Stimulated activated CD4-positive, alpha-beta T cell treated with anti-CD3 and anti-CD28 coated beads, TNF-alpha, amount 100 ng/mL, for 24 hours (primary cell): ENCODE measurements at places on chromosomes 6 and 20.

- no peak for DNase-seq
Measured at GRCh38 chr6:5130135-5130866, 45.2 kb downstream of the PPP1R3G start.

DNA sequence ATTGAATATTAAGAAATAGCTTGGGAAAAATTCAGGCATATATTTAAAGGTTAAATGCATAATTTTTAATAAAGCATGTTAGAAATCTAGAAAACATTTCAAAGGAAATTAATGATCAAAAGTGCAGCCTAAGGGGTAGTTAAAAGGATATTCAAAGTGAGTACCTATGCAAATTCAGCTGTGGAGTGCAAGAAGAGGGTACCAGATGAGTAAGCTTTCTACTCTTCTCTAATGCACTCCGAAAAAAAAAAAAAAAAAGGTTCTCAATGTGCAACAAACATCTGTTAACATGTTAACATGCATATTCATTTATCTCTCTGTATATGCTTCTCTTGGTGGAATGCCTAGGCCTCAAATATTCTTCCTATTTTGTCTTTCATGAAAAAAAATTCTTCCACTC is 32.0 kb upstream of the KATNA1 start:
- no peak for DNase-seq

DNA sequence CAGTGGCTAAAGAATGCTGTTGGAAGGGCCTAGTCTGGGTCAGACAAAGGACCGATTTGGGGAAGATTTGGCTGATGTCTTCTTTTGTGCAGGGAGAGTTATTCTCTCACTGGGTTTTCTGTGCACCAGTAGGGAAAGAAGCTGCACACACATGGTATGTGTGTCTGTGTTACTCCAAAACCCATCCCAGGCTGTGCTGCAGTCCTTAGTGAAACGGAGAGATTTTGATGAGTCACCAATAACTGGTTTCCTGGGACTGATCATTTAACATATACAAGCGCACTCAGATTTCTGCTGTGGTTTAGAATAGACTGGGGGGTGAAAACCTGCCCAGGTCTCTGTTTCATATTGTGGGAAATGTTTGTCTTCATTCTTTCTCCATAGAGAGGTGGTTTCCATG is 1049.8 kb downstream of the KIF16B start:
- DNase-seq, result no peak

DNA sequence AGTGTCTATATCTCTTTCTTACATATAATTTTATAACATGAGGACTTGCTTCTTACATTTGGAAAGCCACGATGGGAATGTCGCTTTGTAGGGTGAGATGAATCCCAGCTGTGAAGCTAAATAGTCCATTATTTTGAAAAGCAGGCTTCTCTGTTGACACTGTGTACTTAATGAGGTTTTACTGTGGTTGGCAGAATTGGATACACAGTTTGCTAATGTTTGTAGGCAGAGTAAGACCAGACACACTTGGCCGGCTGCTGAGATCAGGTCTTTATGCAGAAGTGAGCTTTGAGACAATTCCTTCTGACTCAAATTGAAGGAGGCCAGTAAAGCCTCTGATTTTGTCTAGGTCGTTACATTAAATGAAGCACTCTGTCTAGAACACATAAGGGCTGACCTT is 93.0 kb downstream of the NDUFAF5 start:
- no peak for DNase-seq

DNA sequence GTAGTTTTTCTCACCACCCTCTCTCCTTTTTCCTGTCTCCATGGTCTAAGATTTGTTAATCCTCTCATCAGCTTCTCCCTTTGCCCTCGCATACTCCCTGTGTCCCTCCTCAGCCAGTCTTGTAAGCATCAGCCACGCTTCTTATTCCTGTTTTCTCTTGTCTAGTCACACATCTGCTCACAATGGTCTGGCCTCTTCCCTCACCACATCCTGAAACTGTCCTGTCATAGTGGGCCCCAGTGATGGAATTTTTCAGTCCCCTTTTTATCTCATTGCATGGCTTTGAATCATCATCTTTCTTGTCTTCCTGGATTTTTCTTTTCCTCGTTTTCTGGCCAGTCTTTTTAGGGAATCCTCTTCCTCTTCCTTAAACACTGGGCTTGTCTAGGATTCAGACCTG is 57.2 kb downstream of the GFRA4 start:
- DNase-seq, result no peak

DNA sequence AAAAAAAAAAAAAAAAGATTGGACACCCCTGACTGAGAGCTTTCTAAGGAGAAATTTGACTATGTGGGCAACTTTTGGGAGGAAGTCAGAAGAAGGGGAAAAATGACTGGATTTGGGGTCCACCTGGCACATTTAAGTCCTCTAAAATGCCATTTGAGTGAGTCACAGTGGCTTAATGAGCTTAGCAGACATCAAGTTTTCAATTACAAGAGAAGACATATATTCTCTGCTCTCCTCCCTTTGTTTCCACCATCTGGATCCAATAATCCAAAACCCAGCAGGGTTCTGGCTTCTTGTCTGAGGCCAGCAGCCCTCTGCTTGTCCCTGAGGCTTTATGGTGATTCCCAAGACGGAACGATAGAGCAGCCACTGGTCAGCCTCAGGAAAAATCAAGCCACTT is 6.9 kb downstream of the PI3 start:
- no peak for DNase-seq

GRCh38 chr6:12751694-12752325 is 35.2 kb downstream of the PHACTR1 start:
- DNase-seq, result peak; percentile 23

DNA sequence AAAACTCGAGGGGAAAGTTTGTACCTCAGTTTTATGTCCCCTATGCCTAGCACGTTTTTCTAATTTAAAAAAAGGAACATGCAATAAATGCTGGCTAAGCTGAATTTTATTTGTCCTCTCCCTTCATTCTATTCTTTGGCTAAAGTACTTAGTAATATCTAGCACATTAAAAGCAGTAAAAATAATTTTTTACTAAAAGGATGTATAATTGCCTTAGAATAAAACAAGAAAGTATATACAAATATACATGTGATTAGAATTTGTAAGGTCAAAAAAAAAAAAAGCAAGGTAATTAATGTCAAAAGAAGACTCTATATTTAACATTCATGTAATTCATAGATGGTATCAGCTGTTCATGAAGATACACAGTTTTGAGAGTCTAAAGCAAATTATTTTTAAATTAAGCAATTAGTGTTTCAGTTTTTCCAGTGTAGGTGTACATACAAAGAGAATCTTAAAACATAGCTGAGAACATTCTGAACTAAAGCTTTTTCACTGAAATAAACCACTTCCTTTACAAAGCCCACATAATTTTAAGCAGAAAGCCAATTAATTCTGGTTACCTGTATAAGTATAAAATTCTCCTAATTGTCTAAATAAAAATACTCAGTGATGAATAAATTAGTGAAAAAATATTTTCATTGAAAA is 32.4 kb downstream of the HBS1L start:
- DNase-seq, result no peak

GRCh38 chr20:62895539-62895938 is 30.8 kb downstream of the DIDO1 start:
- DNase-seq, result no peak

DNA sequence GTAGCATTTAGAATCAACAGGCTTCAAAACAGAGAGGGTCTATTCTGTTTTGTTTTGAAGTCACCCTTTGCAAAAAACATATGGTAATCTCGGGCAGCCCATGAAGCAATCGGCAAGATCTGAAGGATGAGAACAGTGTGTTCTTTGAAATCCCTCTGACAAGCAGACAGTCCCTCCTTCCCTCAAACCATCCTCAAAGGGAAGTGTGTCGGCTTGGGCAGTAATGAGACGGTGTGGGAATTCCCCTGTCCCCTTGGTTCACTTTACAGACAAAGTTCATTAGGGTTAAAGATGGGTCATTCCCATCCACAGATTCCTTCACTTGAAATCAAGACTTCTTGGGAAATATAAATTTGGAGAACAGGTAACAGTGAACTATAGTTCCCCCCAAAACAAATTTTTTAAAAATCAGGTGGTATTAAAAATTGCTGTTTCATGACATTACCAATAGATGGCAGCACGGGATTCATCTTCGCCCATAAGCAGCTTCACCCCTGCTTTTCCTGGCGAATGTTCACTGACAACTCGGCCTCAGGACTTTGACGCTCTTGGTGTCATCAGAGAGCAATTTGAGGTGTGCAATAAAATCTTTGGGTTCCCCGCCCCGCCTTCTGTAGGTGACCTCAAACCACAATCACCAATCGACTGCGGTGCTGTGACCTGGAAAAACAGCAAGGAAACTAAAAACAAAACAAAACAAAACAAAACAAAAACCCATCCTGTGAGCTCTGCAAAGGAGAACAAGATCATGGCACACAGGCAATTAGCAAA is 159.3 kb upstream of the TNFAIP3 start:
- DNase-seq, result peak; percentile 34

GRCh38 chr6:75893058-75893775 is 144.2 kb downstream of the MYO6 start:
- DNase-seq, result no peak

GRCh38 chr6:54053881-54054391 is 57.3 kb upstream of the MLIP start:
- DNase-seq, result no peak

- DNase-seq, result no peak
Measured at GRCh38 chr20:50048420-50049166, 64.4 kb downstream of the UBE2V1 start.

GRCh38 chr6:138250513-138251247 is 32.4 kb upstream of the PBOV1 start:
- no peak for DNase-seq

- no peak for DNase-seq
Measured at GRCh38 chr20:21265261-21266190, 37.6 kb upstream of the XRN2 start.

- DNase-seq, result no peak
Measured at GRCh38 chr20:41358717-41359116, 7.9 kb downstream of the EMILIN3 start.

GRCh38 chr6:153729189-153729588 is 309.9 kb upstream of the OPRM1 start:
- no peak for DNase-seq
